Cardiac fibroblast (primary cell): ENCODE measurements at places on chromosomes 16 and 17.

DNA sequence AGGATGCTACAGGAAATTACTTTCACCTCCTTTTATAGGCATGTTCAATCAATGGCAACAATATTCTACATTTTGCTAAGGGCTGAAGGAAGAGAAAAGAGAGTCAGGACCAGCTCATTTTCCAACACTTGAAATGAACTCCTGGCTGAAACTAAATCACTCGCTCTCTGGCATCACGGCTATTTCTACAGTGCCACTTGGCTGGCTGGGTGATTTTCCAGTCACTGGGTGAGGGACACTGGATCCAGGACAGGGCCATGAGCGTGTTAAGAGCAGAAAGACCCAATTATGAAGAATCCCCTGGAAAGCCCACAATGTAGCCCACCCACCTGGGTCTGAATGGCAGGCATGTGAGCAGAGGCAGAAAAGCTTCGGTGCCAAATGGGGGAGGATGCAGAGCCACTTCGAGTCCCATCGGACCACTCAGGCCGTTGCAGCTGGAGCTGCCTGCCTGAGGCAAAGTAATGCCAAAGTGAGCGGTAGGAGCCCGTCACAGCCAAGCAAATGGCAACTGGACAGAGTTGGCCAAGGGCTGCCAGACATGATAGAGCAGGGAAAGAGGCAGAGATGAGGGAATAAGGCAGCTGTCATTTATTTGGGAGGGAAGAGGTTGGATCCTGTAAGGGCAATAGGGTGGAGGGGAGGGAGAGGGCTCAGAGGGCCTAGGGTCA is 246.2 kb downstream of the STX8 start:
- no peak for DNase-seq

DNA sequence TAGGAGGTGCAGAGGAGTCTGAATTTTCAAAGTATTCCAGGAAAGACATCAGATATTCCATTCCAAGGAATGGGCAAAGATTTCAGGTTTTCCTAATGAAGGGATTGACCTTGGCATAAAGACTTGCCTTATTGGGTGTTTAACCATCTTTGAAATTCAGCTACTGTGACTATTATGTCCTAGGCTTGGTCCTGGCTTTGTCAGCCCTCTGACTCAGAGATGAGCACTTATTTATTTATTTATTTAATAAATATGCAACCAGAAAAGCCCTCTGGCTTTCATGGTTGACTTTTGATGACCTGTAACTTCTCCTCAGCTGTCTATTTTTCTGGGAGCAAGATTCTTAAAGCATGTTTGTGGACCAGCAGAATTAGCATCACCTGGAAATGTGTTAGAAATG is 455.1 kb downstream of the KIF2B start:
- no peak for DNase-seq

- DNase-seq, result no peak
Measured at GRCh38 chr17:18139498-18139897, 30.9 kb downstream of the MYO15A start.

DNA sequence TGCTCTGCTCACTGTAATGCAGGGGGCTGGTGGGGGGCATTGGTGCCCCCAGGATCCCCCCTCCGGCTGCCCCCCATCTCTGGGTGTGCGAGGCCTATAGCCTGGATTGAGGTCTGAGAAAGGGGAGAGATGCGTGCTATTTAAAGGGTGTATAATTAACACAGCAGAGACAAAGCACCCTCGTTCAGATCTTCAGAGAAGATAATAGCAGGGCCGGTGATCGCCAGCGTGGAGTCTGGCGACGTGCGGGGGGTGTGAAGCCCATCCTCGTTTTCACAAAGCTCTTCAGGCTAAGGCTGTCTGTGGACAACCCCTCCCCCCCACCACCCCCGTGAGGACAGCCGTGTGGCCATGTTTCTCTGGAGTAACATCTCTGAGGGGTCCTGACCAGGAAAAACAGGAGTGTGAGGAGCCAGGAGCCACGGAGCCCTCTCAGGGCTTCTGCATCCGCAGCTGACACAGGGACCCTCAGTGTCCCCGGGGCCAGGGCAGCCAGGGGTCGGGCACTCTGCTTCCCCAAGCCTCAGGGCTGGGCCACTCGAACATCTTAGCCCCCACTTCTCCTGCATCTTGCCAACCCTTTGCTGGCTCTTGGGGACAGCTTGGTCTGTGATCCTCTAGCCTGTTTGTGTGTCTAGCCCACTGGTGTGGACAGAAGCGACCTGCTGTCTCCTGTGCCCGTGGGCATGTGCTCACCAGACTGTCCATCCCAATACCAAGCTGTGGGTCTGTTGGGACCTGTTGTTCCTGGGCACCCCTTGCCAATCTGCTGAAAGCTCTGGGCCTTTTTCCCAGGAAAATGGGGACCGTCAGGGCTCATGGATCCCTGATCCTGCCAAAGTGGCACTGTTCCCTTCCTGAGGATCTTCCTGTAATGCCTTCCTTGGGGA is 58.9 kb downstream of the BAIAP2 start:
- DNase-seq, result no peak

DNA sequence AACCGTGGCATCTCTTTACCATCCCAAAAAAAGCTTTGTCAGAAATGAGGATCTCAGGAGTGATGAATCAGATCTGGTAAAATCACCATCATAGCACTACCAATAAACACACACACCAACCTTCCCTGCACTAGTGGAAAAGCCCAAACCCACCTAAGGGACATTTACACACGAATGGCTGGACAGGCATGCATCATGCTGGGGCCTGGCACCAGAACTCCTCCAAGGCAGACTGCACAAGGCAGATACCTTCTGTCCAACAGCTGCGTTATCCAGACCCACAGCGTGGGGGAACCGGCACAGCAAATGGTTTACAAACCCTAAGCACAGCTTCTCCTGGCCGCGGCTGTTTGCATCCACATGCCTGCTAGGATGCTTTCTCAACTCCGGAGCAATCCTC is 2.8 kb downstream of the ASIC2 start:
- DNase-seq, result no peak

DNA sequence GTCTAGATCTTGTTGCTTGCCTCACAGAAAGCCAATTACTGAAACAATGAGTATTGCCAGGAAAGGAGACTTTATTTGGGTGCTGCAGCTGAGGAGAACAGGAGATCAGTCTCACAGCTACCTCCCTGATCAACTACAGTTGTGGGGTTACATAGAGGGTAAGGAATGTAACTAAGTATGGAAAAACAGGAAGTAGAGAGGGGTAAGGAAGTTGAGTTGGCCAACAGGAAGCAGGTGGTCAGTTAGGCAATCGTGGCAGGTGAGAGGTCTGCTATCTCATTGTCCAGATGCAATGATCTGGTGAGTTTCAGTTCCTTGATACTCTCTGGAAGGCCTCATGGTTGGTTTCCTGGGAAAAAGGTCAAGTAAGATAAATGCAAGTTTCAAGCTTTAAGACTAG is 333.1 kb upstream of the GOT2 start:
- DNase-seq, result peak; percentile 1

DNA sequence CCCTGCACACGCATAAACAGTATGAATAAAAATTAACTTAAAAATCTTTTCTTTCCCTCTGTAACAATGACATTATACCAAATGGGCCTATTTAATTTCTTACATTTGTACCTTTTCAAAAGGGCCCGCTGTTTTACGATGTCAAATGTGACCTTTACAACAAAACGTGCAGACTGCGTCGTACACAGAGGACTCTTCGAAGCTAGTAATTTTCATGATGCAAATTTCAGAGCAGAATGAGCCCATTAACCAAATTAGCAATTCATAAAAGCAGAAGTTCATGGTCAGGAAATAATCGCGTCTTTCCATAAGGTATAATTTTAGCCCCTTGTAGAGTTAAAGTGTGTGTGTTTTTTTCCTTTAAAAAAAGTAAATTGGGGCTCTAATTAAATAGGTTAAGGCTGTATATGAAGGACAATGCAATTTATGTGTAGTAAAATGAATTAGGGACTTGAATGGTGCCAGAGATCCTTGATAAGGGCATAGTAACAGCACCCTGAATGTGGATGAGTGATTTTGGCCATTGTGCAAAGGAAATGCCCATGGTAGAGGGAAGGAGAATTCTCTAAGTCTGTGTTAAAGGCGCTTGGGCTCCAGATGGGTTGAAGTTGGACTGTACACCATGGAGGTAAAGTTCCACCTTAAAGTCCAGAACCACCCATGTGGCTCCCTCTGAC is 546.4 kb upstream of the EEF2KMT start:
- DNase-seq, result no peak

- no peak for DNase-seq
Measured at GRCh38 chr17:74213861-74214391, 555 bp downstream of the TTYH2 start.
